ENCODE measurements at places on chromosomes 16 and 17.

DNA sequence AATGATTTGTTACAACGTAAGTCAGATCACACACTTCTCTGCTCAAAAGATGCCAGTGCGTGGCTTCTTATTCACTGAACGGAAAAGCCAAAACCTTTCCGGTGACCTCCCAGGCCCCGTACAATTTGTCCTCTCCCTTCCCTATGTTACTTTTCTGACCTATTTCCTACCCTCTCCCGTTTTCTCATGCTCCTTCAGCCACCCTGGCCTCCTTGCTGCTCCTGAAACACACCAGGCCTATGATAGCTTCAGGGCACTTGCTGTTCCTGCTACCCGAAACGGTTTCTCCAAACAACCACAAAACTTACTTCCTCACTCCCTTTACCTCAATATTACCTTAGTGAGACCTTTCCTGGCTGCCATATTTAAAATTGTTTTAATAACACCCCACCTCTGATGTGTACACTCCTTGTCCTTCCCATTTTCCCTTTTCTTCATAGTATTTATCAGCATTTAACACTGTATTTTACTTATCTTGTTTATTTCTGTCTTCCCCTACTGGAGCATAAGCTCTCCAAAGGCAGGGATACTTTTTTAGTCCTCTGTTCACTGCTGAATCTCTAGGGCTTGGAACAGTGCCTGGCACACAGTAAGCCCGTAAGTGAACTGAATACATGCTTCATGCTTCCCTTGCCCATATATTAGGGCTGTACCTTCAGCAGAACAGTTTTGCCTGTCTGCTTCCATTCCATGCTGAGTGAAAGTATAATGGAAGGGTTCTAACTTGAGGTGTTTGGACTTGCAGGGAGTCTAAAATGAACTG is 10.9 kb upstream of the ARL2BP start:
- no peak for DNase-seq

GRCh38 chr17:1169221-1169928 is 10.4 kb downstream of the ABR start:
- no peak for DNase-seq

GRCh38 chr17:31321481-31321880 is at the start of gene EVI2A:
Gene EVI2A, minus strand, starts transcription at chr17:31321622. Its CDS starts 2,609 bp downstream, at chr17:31319013.
- peak; percentile 69 for DNase-seq

DNA sequence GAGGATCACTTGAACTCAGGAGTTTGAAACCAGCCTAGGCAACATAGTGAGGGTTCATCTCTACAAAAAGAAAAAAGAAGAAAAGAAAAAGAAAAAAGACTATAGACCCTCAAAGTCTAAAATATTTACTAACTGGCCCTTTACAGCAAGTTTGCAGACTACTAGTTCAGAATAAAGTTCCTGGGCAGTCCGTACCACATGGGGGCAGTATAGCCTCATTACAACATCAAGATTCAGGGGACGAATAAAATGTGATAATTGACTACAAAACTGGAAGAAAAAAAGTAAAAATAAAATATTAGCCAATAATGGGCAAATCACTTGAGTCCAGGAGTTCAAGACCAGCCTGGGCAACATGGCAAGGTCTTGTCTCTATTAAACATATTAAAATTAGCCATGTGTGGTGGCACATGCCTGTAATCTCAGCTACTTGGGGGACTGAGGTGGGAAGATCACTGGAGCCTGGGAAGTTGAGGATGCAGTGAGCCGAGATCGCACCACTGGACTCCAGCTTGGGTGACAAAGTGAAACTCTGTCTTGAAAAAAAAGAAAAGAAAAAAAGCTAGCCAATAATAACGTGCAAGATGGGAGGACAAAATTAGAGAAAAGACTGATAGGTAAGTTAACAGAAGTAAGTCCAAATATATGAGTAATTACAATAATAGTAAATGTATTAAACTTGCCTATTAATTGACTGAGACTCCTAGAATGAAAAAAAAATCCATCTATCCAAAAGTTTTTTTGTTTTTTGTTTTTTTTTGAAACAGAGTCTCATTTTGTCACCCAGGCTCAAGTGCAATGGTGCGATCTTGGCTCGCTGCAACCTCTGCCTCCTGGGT is 129.4 kb upstream of the SEC14L1 start:
- DNase-seq: no peak

DNA sequence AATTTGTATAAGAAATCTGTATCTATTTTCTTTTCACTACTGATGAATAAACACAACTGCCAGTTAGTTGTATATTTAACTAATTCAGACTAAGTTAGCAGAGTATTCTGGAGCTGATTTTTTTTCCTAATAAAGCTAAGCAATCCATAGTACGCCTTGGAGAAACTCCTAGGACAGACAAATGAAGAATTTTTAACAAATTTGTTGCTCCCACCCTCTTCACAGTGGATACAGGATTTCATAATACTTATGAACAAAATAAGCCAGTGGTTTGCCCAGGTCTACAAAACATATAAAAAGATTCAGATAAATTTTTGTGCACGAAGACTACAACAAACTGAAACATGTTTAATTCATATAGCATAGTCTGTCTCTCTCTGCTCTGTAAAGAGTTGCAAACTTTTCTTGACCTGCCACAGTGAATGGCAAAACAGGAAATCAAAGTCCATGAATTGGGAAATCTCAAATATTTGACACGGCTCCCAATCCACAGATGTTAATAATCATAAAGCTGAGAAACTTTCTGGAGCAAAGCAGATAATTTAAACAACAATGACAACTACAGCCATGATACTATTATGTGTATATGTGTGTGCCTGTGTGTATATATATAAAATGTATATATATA is 594 bp upstream of the ABCA6 start:
- no peak for DNase-seq

DNA sequence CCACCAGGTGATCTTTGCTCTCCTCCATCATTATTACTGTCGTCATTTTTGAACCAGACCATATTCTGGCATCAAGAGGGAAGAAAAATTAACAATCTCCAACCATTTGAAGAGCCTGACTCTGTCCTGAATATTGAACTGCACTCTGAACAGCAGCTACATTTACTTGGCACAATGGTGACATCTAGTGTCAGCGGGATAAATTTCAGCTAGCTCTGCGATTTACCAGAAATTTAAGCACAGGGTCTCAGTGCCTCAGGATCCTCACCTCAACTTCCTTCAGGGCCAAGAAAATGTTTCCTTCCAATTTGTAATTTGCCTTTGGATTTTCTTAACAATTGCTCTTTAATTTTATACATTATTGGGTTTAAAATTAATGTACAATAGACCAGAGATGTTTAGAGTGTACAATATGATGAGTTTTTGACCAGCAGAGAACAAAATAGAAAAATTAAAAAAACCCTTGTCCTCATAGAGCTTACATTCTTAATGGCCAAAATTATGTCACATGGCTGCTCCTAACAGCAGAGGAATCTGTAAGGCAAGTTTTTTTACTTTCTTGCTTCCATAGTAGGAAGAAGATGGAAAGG is 10.7 kb upstream of the ZNF19 start:
- peak; percentile 28 for DNase-seq

- DNase-seq: no peak
Observed at GRCh38 chr17:63930951-63931575, 1.1 kb downstream of the CD79B start.

GRCh38 chr16:608019-608418 is 18.2 kb downstream of the RAB40C start:
- DNase-seq: no peak

DNA sequence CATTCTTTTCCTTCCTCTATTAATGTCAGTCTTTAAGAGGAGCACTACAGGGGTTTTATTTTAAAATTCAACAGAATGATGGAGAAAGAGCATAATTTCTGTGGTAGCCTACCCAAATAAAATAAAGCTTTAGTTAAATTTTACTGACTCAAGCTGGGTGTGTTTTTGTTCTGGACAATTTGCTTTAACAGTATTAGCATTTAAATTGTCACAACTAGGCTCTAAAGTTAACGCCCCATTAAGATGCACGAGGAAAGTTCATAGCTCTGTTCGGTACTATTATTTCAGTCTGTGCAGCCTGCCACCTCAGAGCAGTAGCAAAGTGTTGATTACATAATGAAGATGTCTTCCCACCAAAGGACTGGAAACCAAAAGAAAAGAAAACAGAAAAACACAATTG is 52.0 kb downstream of the CDK12 start:
- no peak for DNase-seq

GRCh38 chr17:1629504-1630310 is 1.1 kb upstream of the SLC43A2 start:
- DNase-seq: no peak

DNA sequence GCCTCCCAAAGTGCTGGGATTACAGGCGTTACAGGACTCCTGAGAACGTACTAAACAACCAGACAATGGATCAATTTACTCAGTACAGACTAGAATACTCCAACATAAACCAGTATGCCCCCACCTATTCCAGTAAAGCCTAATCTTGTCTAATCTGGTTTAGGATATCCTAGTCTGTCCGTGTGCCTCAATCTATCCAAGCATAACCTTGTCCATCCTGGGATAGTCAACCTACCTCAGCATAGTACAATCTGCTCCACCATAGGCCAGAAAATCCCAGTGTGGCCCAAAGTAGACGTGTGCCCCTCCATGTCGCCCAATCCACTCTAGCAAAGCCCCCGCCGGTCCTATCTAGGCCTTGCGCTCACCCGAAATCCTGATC is 625 bp downstream of the DVL2 start:
- DNase-seq: no peak

DNA sequence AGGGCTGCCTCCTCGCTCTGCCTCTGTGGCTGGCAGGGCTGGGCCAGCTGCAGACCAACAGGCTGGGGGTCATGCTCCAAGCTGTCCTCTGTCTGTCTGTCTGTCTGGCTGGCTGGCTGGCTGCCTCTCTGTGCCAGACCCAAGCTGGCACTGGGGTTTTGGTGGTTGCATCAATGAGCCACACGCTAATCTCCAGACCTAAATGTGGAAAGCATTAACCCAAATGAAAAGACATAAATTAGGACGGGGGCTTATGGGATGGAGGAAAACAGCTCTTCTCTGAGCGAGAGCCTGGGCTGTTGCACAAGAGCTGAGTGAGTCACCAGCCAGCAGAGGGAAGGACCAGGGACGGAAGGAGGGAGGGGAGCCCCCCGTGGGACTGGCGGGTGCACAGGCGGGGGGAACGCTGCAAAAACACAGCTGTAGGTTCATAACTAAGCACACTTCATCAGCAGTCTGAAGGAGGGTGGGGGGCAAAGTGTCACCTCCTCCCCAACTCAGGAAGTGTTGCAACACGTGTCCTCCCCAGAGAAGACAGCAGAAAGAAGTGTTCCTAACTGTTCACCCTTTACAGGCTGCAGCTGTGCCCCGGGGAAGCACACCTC is 83.4 kb downstream of the GAS7 start:
- peak; percentile 13 for DNase-seq

- DNase-seq: no peak
Observed at GRCh38 chr16:9192746-9193145, 101.3 kb downstream of the HAPSTR1 start.

GRCh38 chr16:47037396-47037745 is 63.9 kb upstream of the DNAJA2 start:
- DNase-seq: no peak

GRCh38 chr16:86818671-86819532 is 240.6 kb downstream of the FOXL1 start:
- no peak for DNase-seq

- DNase-seq: no peak
Observed at GRCh38 chr17:16158714-16159113, 56.6 kb downstream of the NCOR1 start.

DNA sequence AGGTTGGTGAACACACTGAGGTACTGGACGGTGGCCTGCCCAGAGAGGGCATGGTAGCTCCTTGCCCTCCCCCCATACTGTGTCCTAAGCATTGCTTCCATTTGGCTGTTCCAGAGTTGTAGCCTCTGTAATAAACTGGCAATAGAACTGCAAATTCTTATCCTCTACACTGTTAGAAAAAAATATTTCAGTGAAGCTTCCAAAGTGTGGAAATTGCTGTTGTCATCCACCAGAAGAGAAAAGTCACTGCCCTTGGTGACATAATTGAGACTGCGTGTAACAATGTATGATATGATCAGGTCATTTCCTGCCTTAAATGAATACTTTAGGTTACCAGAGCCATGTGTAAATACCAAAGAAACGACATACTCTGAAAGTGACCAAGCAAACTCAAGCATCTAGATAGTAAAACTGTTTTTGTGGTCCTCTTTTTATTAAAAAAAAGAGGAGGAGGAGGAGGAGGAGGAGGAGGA is 65.9 kb downstream of the CEP95 start:
- DNase-seq: no peak

GRCh38 chr16:83552228-83552627 is 255.6 kb upstream of the HSBP1 start:
- DNase-seq: no peak

DNA sequence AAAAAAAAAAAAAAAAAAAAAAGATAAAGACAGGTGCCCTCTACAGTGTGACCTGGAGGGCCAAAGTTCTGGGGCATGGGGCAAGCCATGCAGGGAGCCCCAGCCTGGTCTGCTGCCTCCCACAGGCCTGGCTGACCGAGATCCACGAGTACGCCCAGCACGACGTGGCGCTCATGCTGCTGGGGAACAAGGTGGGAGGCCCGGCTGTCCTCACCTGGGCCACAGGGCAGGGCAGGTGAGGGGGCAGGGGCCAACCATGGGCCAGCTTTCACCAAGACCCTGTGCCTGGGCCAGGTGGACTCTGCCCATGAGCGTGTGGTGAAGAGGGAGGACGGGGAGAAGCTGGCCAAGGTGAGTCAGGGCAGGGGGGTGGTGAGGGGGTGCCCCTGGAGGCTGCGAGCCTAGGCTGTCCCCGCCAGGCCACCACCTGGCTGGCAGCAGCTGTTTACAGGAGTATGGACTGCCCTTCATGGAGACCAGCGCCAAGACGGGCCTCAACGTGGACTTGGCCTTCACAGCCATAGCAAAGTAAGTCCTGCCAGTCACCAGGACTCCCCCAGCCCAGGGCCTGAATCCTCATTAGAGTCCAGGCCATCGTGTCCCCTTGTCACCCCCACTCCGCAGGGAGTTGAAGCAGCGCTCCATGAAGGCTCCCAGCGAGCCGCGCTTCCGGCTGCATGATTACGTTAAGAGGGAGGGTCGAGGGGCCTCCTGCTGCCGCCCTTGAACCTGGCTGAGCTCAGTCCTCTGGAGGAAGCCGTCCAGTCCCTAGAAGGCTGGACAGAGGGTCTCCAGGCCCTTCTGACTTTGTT is 2.7 kb upstream of the TRAF7 start:
- no peak for DNase-seq

DNA sequence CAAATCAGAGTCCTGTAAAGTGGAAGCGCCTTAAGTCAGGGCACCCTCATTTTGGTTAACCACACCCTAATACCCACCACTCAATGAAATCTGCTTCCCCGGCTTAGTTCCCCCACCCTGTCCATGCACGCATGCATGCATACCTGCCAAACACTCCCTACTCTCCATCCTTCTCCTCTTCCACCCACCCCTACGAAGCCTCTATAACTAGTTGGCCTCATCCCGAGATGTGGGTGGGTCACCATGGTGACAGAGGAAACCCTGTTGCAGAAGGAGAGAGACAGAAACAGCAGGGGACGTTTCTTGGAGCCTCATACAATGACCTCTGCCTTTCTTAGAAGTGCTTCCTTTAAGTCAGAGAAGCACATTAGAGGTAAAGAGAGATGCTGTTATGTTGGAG is 46.8 kb upstream of the DNAH9 start:
- DNase-seq: no peak

- no peak for DNase-seq
Observed at GRCh38 chr17:64133546-64134215, 3.7 kb upstream of the ERN1 start.
